ENCODE measurements at places on chromosomes 13 and 19.

DNA sequence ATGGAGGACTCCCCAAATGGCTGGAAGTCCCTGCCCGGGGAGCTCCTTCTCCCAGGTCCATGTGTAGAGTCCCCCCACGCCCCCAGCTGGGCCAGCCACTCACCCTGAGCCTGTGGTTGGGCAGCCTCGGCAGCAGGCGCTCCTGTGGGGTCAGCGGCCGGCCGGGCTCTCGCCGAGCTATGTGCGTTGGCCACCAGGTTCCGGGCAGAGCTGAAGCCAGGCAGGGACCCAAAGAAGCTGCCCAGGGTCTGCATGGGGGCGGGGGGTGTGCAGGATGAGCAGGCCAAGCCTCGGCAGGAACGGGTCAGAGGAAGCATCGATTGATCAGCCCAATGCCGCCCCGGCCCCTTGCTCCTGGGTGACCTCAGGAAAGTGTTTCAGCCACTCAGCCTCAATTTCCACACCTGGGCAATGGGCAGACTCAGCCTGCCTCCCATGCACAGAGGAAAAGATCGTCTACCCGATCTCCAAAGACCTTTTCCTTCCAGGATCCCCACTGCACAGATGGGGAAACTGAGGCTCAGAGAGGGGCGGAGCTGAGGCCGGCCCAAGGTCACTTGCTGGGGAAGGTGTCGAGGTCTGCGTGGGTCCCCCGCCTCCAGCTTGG lies 732 bp downstream of the PLIN4 start:
- no peak for DNase-seq

DNA sequence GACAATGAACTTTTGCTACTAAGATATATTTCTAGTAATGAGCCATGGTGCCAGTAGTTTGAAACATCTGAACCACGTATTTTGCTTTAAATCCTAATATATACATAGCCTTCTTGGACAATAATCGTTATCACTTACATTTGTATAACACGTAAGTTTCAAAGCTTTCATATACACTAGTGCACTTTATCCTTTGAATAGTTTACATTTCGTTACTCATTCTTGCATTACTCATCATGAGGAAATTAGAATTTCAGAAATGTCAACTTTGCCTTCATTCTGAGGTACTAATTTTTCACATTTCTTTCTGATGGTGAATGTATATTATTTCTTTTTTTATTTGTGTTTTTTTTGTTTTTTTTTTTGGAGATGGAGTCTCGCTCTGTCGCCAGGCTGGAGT lies 5.8 kb downstream of the KBTBD7 start:
- DNase-seq: no peak

DNA sequence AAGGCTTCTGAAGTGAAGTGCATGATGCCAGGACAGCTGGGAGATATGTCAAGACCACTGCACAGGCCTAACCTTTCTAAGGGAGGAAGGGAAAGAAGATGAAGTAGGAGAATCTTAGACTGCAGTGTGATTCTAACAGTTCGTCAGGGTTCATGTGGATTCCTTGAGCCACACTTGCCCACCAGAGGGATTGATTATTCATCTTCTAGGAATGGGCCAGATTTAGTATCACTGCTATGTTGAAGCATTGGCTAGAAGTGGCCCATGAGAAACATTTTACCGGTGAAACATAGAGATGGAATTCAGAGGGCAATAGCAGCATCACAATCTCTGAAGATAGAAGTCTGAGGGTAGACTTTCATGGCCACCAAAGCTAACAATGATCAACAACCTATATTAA lies 550.8 kb upstream of the SLITRK1 start:
- DNase-seq: no peak

GRCh38 chr19:33212436-33213172 lies 13.0 kb downstream of the SLC7A10 start:
- DNase-seq: no peak

DNA sequence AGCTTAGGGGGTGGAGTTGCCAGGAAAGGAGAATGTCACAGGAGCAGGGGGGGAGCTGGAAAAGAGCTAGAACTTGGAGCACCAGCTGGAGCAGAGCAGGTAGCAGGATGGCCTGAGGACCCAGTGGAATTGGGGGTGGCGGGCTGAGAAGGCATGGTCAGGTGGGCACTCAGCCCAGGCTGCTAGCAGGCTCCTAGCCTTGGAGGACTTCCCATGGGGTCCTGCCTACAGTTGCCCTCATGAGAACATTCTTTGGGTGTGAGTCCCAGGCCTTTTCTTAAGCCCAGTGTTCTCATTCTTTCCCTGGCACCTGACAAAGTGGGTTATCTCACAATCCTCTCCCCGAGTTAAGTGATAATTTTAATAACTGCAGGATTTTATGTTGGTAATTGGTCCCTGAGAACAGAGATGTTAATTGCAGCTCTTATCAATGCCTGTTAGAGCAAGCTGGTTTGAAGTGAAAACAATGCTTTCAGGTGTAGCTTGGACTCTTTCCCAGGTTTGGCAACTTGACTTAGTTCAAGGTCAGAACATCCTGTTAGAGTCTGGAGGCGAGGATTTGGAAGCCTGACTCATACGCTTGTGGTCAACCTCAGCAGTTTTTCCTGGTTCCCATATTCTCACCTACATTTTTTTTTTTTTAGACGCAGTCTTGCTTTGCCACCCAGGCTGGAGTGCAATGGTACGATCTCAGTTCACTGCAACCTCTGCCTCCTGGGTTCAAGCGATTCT lies 18.1 kb upstream of the OLFM4 start:
- DNase-seq: no peak

GRCh38 chr13:111925146-111925875 lies 141.6 kb upstream of the SOX1 start:
- DNase-seq: no peak

DNA sequence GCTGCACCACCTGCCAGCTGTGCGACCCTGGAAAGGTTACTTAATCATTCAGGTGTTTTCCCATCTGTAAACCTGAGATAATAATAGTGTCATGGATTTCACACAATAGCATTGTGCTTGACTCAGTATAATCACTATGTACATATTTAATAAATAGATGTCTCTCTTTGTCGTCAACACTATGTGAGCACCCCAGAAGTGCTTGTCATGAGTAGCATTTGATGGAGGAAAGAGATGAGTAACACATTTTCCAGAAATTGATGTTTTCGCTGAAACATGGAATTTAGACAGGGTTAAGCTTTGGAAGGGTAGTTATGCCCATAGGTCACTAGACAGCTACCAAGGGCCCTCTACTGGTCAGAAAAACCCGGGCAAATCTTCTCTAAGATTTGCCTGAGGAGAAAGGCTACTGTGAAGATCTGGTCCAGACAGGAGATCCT lies 9.5 kb upstream of the MBNL2 start:
- no peak for DNase-seq

DNA sequence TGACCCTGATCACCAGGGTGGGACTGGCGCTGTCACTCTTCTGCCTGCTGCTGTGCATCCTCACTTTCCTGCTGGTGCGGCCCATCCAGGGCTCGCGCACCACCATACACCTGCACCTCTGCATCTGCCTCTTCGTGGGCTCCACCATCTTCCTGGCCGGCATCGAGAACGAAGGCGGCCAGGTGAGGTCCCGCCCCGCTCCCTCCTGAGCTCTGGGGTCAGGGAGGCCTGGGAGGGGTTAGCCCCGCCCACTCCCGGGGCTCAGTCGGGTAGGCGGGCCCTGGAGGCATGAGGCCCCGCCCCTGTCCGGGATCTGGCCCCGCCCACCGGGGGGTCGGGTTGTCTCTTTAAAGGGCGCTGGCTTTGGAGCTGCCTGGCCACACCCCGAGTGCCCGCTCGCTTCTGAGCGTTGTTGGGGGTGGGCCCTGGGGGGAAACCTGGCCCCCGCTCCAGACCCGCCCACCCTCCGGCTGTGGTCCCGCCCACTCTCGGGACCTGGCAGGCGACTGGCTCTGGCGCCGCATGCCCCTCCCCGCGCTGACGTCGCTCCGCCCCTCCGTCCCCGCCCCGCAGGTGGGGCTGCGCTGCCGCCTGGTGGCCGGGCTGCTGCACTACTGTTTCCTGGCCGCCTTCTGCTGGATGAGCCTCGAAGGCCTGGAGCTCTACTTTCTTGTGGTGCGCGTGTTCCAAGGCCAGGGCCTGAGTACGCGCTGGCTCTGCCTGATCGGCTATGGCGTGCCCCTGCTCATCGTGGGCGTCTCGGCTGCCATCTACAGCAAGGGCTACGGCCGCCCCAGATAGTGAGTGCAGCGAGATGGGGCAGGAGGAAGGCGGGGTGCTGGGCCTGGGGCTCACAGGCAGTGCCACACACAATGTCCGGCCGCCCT lies 13.1 kb downstream of the DDX39A start:
- DNase-seq: peak; percentile 81

GRCh38 chr13:21061029-21061763 lies at the start of gene LATS2:
Gene LATS2, minus strand, starts transcription at chr13:21061586. Its CDS starts 15,560 bp downstream, at chr13:21046026.
- peak; percentile 55 for DNase-seq

DNA sequence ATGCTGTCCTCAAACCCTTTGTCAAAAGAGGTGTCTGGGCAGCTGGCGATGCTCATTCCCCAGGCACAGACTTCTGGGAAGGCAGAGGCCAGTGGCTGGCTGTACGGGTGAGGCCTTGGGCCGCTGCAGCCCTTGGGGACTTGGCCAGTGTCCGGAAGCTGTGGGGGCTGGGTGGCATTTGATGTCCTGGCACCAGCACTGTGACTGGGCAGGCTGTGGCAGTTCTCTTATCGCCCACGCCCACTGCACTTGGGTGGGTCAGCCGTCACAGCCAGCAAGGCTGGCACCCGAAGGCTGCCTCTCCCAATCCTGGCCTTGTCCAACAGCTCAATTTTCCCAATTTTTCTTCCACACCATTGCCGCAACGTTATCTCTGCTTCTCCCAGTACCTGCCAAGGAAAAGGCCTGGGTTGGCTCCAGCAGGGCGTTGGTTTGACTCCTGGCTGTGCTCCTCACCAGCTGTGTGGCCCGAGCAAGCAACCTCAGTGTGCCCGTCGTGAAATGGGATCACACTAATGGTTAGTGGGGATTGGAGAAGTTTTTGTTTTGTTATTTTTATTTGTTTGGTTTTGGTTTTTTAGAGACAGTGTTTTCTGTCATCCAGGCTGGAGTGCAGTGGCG lies 12.7 kb upstream of the SLC44A2 start:
- no peak for DNase-seq

DNA sequence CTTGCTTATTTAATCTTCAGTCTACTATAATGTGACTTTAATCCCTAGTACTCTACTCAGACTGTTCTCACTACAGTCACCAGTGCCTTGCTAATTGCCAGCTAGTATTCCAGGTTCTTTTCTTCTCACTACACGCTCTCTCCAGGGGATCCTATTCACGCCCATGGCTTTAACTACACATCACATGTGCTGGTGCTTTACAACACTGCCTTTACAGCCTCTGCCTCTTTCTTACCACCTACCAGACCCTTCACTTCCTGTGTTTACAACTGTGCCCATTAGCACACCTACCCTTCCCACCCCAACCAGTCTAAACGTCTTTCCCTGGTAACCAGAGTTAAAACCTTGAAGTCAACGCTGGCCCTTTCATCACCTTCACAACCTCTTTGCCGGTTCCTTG lies 249.5 kb downstream of the DNAJC15 start:
- DNase-seq: no peak

DNA sequence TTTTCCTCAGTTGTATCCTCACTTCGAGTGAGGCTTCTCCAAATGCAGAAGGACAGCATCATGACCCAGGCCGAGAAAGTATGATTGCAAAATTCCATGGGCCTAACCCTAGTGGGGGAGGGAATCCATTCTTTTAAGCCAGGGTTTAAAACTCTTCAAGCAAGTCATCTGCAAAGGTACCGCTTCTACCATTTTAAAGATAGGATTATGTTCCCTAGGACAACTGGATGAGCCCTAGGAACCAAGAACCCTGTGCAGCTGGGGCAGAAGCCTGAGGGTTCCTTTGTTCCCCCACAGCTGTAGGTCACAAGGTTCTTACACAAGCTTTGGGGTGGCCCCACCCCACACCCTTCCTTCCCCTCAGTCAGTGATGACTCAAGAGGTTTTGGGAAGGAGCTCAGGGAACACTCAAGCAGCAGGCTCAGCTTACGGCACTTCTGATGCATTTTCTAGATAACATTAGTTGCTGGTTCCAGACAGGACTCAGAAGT lies 13.5 kb downstream of the ARL11 start:
- no peak for DNase-seq

DNA sequence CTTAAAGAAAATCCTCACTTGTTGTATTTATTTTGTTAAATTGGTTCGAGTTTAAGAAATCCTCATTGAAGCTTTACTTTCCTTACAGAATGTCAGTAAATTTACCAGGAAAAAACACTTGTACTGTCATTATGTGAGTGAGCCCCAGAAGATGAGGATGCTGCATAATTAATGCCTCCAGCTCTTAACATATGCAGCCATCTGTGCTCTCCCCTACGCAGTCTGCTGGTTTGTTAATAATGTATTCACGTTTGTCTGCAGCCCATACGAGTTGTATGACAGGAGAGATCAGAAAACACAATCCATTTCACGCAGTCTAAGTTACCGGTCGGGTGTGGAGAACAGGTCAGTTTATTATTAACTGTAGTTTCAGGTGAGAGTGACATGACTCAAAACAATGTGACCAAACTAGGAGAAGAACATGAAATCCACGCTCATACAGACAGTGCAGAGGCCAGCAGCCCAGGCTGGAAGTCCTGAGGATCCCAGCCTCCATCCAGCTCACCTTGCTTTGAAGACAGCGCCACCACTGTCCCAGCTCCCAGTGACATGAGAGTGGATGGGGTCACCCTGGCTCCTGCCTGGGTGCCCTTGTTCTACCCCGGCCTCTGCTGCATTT lies 19.8 kb upstream of the ATP11A start:
- peak; percentile 71 for DNase-seq

GRCh38 chr13:38321654-38322053 lies 28.0 kb upstream of the UFM1 start:
- no peak for DNase-seq

- no peak for DNase-seq
These were observed 35.6 kb upstream of the PEPD start for GRCh38 chr19:33557196-33557595.

GRCh38 chr19:8456064-8456463 lies 11.3 kb downstream of the HNRNPM start:
- DNase-seq: no peak

GRCh38 chr13:21938636-21939035 lies 267.8 kb downstream of the FGF9 start:
- peak; percentile 17 for DNase-seq

- no peak for DNase-seq
These were observed 9.0 kb upstream of the IPO5 start for GRCh38 chr13:97944396-97945029.

DNA sequence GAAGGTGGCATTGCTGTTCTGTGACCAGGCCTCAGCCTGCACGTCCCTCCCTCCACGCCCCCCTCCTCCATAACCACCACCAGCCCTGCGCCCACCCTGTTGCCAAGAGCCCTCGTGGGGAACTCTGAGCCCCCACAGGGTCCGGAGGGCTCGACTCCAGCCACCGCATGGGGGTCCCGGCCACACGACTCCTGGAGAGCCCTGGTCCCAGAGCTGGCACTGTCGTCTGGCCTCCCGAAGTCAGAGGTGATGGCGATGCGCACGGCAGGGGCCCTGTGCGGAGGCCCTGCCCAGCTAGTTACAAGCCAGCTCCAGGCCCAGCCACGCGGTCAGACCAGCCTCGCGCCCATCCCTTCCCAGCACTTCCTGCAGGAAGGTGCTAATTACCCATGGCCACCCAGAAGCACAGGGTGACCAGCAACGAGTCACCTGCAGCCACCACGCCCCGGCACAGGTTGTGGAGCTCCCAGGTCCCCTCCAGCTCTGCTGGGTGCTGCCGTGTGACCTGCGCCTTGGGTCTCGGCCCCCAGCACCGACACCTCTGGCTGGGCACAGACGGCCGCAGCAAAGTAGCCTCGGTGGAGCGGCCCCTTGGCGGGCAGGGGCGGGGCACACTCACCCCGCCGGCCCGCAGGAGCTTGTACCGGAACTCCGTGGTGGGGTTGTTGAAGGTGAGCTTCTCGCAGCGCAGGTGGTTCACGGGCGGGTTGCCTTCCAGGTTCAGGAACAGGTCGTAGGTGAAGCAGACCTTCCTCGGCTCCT lies 49.6 kb downstream of the MLLT1 start:
- no peak for DNase-seq
